AG10803 (cell line): ENCODE measurements at places on chromosomes 2 and 18.

DNA sequence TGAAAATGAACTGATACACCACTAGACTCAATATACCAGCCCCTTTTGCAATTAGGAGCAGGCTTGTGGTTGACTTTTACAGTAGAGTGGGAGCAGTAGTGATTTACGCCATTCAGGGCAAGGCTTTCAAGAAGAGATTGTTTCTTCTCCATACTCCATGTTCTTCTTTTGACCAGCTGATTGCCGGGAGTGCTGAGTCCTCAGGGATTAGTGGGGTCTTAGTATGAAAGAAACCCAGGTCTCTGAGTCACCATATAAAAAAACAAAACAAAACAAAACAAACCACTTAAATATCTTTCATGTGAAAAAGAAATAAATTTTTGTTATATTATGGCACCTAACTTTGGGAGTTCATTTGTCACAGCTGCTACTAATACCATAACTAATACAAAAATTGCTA lies 465.6 kb upstream of the TRIB2 start:
- no peak for DNase-seq

DNA sequence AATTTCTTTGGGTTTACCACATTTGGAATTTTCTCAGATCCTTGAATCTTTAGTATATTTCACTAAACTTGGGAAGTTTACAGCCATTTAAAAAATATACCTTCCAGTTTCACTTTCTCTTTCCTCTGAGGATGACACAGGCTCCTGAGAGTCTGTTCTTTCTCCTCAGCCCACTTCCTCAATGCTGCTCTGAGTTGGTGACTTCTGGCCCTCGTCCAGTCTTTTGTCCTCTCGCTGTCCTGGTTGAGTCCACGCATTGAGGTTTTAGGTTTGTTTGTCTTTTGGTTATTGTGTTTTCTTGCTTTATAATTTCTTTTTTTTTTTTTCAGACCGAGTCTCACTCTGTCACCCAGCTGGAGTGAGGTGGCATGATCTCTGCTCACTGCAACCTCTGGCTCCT lies 40.7 kb upstream of the GALR1 start:
- peak; percentile 12 for DNase-seq

DNA sequence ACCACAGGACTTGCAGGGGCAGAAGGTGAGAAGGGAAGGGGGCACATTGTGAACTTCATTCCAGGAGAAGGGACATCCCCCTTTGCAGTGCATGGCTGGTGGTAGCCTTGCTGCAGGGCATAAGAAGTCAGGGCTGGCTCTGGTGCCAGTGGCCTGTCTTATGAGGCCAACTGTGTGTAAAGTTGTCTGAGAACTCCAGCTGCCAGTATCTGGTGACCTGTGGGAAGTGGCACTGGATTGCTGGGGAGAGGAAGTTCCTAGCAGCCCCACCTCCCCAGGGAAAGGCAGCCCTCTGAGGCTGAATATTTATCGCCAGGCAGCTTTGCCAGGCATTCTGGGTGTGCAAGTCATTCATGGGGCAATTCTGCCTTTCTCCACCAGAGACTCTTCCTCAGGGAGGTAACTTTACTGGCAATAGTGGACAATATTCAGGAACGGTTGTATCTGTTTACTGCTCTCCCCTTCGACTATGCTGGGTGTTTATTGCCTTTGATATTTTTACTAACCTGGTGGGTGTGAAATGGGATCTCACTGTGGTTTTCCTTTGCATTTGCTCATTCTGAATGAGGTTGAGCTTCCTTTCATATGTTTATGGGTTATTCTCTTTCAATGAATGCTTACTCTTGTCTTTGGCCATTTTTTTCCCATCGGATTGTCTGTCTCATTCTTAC lies 12.3 kb downstream of the TRPM8 start:
- no peak for DNase-seq

GRCh38 chr2:197822333-197822732 lies 17.9 kb downstream of the PLCL1 start:
- no peak for DNase-seq

- DNase-seq: no peak
These were observed 88.6 kb upstream of the ACAA2 start for GRCh38 chr18:49901862-49902340.

DNA sequence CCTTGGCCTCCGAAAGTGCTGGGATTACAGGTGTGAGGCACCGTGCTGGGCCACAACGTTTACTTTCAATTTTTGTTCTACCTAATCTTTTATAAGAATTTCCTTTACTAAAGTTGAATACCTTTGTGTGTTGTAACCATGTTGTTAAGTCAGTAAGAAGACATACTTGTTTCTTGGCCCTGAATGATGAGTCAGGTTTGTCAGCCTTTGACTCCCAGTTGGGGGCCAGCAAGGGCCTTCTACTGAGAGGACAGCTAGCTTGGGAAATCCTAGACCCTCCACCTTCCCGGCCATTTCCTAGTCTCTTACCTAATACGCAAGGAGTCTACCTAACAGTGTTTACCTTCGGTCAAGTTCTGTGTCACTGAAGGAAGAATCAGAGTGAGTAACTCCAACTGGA lies 22.7 kb downstream of the MTHFD2 start:
- DNase-seq: no peak

- no peak for DNase-seq
These were observed 142.0 kb downstream of the ZNF516 start for GRCh38 chr18:76353046-76353445.

GRCh38 chr2:109448946-109449788 lies 164.6 kb downstream of the SEPTIN10 start:
- DNase-seq: peak; percentile 87

DNA sequence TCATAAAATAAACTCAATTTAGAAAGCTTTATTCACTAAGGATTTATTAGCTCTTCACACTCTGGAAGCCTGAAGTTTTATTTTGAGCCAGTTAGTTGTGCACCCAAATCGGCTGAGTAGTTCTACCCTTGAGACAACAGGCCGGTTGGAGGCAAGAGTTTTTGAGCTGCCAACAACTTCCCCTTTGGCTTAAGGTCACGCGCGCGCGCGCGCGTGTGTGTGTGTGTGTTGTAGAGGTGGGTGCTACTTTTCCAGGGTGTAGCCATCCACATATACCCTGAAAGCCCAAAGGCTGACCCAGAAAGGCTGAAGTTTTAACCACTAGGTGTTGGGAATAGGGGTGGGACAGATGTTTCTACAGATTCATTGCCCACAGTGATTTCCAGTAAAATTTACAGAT lies 150.2 kb upstream of the LHCGR start:
- no peak for DNase-seq

- DNase-seq: no peak
These were observed 84.9 kb downstream of the SCN1A start for GRCh38 chr2:166042768-166043390.

- DNase-seq: no peak
These were observed 328.0 kb upstream of the HS6ST1 start for GRCh38 chr2:128646691-128647090.

DNA sequence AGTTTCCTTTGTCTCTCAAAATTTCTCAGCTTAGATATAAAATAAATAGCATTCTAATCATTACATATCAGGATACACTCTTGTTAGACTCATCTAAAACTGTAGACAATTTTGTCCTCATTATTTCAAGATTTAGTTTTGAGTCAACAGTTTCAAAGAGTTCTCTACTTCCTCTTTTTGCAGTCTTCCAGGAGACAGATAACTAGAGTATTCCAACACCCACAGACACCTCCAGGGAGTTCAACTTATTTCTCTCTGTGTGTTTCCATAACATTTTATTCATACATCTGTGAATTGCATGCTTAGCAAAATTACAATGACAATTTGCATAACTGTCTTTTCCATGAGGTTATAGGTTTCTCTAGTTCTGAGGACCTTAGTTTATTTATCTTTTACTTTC lies 166.6 kb upstream of the HNMT start:
- DNase-seq: no peak

DNA sequence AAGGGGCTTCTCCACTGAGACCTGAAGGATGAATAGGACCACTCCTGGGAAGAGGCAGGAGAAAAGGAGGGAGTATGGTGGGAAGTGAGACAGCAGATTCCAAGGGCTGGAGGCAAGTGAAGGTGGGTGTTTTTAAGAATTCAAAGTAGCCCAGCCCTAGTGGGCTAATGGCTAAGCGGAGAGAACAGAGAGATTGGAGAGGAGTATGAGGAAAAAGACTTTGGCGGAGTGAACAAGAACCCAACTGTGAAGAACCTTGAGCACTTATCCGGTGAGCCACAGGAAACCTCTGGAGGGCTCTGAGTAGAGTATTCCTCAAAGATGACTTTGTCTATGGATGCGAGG lies 142.6 kb downstream of the COPS8 start:
- no peak for DNase-seq

DNA sequence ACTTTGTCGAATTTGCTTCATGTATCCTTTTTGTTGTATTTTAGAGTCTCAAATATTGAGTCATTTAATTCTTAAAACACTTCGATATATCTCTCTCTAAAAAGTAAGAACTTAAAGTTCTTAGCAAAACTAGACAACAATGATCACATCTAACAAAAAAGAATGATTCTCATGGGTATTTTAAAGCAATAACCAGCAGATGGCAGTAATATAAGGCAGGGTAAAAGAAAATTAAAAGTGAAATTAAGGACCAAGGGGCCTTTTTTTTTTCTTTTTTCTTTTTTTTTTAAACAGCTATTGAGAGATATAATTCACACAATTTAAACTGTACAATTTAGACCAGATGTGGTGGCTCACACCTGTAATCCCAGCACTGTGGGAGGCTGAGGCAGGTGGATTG lies 9.9 kb upstream of the AOX1 start:
- DNase-seq: peak; percentile 20

DNA sequence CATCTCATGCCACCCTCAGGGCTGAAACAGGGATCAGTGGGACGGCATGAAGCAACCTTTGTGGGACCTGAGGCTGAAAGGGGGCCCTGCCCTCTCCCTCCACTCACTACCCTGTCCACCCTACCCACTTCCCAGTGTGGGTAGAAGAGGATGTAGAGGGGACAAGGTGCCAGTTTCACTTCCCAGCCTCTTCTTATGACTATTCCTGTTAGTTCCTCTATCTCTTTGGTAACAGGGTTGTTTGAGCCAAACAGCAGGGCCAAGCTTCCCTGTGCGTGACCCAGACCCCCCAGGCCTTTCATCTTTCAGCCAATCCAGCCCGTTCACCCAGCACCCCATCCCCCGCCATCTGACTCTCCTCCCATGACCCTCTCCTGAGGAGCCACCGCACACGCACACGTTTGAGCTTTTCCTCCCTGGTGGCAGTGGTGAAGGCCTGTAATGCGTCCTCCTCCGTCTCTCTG lies 82.3 kb downstream of the STPG4 start:
- DNase-seq: no peak

DNA sequence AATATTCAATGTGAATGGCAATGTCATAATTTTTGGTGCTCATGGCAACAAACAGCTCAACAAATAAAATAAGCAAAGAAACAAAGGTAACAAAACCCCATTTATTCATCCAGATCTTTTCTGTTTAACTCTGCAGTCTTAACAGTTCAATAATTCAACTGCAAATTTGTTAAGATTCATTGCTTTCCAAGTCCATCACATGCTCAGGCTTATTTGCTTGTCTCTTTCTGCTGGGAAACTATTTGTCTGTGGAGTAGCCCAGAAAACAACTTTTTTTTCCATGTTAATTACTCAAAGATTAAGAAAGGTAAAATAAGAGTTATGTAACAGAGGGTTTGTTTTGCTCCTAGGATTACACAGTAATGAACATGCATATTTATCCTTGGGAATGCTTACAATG lies 92.6 kb upstream of the PNPT1 start:
- no peak for DNase-seq

DNA sequence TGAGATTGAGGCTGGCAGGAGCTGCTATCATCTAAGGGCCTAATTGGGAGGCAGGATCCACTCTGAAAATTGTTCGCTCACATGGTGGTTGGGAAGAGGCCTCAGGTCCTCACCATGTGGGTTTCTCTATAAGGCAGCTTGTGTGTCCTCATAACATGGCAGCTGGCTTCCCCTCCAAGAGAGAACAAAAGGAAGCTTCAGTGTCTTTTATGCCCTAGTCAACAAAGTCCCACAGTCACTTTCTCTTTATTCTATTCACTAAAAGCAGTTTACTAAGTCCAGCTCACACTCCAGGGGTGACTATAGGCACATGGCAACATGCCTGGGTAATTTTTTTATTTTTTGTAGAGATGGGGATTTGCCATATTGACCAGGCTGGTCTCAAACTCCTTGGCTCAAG lies 5.8 kb upstream of the ITGAV start:
- DNase-seq: no peak

- DNase-seq: peak; percentile 14
These were observed 161.8 kb downstream of the SOCS6 start for GRCh38 chr18:70450426-70451253.

- no peak for DNase-seq
These were observed 414.9 kb upstream of the FSHR start for GRCh38 chr2:49569176-49569575.

DNA sequence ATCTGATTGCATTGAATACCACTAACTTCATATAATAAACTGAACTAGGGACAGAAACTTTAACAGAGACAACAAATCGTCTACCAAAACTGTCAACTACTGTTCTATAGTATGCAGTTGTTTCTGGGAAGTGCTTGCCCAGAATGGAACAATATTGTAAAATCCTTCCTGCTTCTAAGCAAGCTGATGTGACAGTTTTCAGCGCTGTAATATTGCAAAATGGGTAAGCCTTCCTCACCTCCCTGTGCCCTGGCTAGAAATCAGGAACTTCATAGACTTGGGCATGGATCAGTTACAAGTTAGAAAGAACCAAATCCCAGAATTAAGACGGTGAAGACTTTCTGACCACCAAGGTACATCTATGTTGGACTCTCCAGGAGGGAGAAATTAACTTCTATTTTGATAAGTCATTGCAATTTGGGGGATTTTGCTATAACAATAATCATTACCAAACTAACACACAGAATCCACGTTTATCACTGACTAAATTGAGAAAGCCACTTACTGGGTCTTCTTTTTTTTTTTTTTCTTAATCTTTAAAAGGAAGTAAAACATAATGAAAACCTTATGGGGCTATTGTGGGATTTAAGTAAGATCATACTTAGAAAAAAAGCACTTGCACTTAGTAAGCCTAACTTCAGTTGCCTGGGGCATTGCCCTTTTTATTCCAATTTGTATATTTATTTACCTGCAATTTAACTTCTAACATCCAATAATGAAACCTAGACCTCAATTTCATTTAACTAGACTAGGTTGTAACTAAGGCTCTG lies 261.5 kb downstream of the TRIB2 start:
- peak; percentile 28 for DNase-seq

- DNase-seq: no peak
These were observed 32.9 kb downstream of the CFAP210 start for GRCh38 chr2:169661265-169661664.

GRCh38 chr2:55839182-55839819 lies 84.3 kb downstream of the EFEMP1 start:
- DNase-seq: peak; percentile 50

GRCh38 chr2:15472133-15472532 lies 89.0 kb downstream of the NBAS start:
- no peak for DNase-seq
